ENCODE measurements at places on chromosomes 4 and X. TPM values are rescaled to one million over a fixed set of nuclear protein-coding genes. Genes with fewer than 3 reads are reported as not detected.

DNA sequence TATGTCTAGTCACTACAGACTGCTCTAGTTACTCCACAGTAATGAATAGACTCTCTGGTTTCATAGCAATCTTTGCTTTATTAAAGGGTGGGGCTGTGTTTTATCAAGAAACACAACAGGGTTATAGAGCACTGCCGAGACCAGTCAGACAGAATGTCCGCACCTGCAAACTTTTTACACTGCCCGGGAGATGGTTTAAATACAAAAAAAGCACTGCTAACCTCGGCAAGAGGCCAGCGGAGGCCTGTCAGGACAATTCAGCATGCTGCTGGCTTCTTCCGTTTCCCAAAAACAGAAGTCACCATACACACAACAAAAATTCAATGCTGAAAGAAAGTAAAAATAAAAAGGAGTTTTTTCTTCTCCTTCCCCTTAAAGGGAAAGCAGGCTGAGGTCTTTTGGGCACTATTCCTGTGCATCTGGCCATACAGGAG is 67.4 kb downstream of the IRF2 start:
- peak; percentile 62 for DNase-seq

- DNase-seq, result no peak
Observed at GRCh38 chr4:39036172-39036571, 4.0 kb upstream of the TMEM156 start.

DNA sequence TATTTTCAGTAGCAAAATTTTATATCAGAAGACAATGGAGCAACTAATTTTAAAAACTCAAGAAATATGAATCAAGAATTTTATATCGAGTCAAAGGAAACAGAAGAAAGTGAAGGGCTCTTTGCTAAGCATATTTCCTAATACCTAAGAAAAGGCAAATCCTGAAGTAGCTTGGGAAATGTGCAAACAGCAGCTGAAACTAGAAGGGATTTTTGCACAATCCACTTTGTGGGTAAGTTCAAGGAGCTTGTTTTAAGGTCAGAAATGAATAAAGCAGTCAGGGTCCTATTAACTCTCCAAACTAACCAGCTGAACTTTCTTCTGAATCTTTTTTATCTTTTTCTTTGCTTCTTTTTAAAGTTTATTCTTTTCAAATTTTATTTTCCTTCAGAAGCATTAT is 500.9 kb upstream of the CXorf51A start:
- no peak for DNase-seq

GRCh38 chrX:66046612-66047235 is 6.8 kb upstream of the VSIG4 start:
- DNase-seq, result no peak

GRCh38 chr4:118224243-118224829 is 128.5 kb downstream of the PRSS12 start:
- DNase-seq, result peak; percentile 27

The XAGE1B gene
- not detected for polyA plus RNA-seq
